ENCODE measurements at places on chromosomes 6 and 20. TPM values are rescaled to one million over a fixed set of nuclear protein-coding genes. Genes with fewer than 3 reads are reported as not detected.
A peak's percentile ranks its signal among the peaks of the same experiment; 100 is the strongest.

- H3K36me3 ChIP-seq: no peaks in the 10 kb centered on the region
- no peak overlapping the region for H3K27ac ChIP-seq
- no peak for DNase-seq
- no peaks in the 10 kb centered on the region for H3K27me3 ChIP-seq
These were observed 21.2 kb upstream of the BTN1A1 start for GRCh38 chr6:26478985-26479278.

GRCh38 chr6:117989086-117989485 lies 82.0 kb downstream of the SLC35F1 start:
- no peak for DNase-seq
- H3K36me3 ChIP-seq: no peaks in the 10 kb centered on the region
- no peak overlapping the region for H3K27ac ChIP-seq

- no peaks in the 10 kb centered on the region for H3K27me3 ChIP-seq
- H3K27ac ChIP-seq: no peak overlapping the region
- DNase-seq: peak; percentile 80
- no peak overlapping the region for H3K4me3 ChIP-seq
These were observed 20.2 kb downstream of the FBXL4 start for GRCh38 chr6:98927534-98927933.

DNMT3B gene
- 2.4 TPM for polyA plus RNA-seq

C20orf141 gene
- not detected for polyA plus RNA-seq

FERMT1 gene
- 21.4 TPM for polyA plus RNA-seq

All from large intestine (tissue), 12 donors.